Stimulated activated CD4-positive, alpha-beta T cell treated with anti-CD3 and anti-CD28 coated beads, TNF-alpha, amount 100 ng/mL, for 24 hours (primary cell): ENCODE measurements at places on chromosomes 13 and 19.

GRCh38 chr13:68057836-68058235 is 827.7 kb upstream of the PCDH9 start:
- no peak for DNase-seq

GRCh38 chr19:3586127-3586626 is 899 bp downstream of the GIPC3 start:
- no peak for DNase-seq

- DNase-seq, result no peak
These were observed 121.7 kb downstream of the ZNF429 start for GRCh38 chr19:21626924-21627697.

DNA sequence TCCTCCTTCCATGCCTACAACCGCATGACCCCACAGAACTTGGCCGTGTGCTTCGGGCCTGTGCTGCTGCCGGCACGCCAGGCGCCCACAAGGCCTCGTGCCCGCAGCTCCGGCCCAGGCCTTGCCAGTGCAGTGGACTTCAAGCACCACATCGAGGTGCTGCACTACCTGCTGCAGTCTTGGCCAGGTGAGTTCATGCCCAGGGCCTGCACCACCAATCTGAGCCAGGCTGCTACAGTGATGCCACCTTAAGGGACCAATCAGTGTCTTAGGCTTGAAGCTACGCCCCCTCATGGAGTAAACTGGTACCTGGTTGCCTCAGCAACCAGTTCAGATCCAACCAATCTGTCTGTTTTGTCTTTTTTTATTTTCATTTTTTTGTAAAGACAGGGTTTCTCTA is 5.2 kb downstream of the SYDE1 start:
- DNase-seq, result no peak
